ENCODE measurements at places on chromosomes 6 and 20. TPM values are rescaled to one million over a fixed set of nuclear protein-coding genes. Genes with fewer than 3 reads are reported as not detected.

The CDKN1A gene
- total RNA-seq = 296 TPM

DNA sequence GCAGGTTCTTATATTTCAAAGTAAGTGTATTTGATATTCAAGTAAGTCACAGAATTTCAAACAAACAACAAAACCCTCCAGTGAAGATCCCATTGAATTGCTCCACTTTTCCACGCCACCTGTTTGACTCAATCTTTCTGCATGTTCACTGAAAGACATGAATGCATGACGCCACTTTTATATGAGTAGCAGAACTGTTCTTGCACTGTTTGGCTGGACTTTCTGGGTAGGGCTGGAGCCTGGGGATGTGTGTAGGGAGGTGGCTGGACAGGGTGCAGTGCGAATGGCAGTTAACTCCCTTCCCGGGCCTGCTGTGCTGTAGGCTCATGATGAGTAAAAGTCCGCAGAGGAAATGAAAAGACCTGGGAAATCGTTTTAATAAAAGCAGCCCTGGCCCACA, 39.7 kb downstream of the IL20RA start:
- DNase-seq = no peak

GRCh38 chr20:4230651-4231050, 215.3 kb upstream of the RNF24 start:
- no peak for DNase-seq

The TMEM63B gene
- total RNA-seq = 16.0 TPM

DNA sequence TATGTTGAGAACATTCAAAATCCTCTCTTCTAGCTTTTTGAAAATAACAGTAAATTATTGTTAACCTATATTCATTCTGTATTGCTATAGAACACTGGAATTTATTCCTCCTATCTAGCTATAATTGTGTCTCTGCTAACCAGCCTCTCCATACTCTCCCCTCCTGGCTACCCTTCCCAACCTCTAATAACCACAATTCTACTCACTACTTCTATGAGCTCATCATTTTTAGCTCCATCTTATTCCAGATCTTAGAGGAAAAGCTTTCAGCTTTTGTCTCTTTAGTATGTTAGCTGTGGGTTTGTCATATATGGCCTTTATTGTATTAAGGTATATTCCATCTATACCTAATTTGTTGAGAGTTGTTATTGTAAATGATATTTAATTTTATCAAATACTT, 108.8 kb downstream of the AIG1 start:
- DNase-seq = no peak

- DNase-seq = no peak
These were observed 401 bp upstream of the B3GALT4 start for GRCh38 chr6:33276581-33276863.

The RGS17 gene
- total RNA-seq = 3.2 TPM

The COX4I2 gene
- 5.2 TPM for total RNA-seq

DNA sequence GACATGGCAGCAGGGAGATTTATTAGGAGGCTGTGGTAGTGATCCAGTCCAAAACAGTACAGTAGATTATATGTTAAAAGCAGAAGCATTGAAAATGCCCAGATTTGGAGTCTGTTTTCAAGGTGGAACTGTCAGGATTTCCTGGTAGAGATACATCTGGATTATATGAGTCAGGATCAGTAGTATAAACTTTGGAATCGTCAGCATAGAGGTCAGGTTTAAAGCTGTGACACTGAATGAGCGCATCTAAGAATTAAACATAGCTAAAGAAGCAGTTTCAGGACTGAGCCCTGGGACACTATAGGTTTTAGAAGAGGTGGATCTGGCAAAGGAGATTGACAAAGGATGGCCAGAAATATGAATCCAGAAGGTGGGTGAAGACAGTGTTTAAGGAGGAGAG, 60.4 kb downstream of the RNF144B start:
- DNase-seq = no peak

- DNase-seq = no peak
These were observed 90.2 kb downstream of the HIVEP1 start for GRCh38 chr6:12102350-12102749.

All from aorta (tissue), 5 donors.